Activated CD8-positive, alpha-beta memory T cell treated with anti-CD3 and anti-CD28 coated beads for 1 hour (primary cell): ENCODE measurements at places on chromosomes 5 and 9.

DNA sequence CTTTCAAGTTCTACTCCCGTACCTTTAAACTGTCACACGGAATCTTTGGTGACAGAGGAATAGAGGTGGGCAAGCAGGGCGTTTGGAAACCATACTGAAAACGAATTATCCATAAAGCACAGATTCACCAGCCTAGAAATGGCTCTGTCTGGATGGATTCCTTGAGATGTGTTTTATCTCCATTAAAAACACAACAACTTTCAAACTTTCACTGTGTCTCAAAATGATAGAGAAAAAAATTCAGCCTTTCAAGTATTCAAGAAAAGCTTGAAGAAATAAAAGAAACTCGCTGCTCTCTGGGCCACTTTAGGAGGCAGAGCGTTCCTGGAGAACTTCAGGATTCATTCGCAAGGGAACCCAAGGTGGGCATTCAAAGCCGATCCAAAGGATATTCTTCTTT is 589 bp upstream of the THBS4 start:
- DNase-seq, result no peak

- no peak for DNase-seq
Observed at GRCh38 chr5:160760008-160760407, 92.0 kb downstream of the ATP10B start.

DNA sequence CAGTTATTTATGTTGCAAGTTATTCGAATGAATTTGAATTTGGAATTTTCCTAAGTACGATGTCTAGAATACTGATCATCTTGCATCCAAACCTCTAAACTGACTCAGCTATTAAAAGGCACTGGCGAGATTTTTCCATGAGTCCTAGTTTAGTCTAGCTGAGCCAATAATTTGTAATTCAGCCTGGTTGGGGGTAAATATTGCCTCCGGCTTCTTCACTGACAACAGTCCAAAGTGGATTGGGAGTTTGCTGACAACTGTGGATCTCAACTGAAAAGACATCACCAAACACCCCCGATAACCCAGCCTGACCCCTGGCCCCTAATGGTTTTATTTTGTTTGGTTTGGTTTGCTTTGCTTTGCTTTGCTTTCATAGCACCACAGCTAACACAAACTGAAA is 189.8 kb upstream of the DAPK1 start:
- no peak for DNase-seq

DNA sequence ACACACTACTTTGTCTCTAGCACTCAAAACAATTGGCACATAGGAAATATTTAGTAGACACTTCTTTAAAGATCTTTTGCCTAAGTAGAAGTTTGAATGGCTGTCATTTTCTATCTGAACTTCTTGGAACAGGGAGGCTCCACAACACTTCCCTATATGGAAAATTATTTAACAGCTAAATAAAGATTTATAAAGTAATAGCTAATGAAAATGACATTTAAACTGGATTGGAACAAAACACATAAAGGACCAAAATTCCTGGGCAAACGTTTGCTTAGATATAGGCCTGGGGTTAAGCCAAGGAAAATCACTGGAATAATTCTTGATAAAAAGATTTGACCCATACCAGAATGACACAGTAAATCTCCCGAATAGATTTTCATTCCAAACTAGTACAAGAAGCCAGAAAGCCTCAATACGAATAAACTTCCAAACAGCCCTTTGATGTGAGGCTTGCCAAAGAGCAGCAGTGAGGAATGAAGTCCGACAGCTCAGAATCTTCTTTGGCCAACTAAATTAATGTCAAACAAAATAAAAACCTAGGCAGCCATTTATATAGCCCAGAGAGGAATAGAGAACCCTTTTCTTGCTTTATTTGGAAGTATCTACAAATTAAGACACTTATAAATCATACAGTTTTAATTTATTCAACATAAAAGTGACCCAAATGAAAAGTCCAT is 20.3 kb upstream of the RNF180 start:
- DNase-seq, result no peak
